BE2C (cell line): ENCODE measurements at places on chromosomes 3 and 15.
A peak's percentile ranks its signal among the peaks of the same experiment; 100 is the strongest.

DNA sequence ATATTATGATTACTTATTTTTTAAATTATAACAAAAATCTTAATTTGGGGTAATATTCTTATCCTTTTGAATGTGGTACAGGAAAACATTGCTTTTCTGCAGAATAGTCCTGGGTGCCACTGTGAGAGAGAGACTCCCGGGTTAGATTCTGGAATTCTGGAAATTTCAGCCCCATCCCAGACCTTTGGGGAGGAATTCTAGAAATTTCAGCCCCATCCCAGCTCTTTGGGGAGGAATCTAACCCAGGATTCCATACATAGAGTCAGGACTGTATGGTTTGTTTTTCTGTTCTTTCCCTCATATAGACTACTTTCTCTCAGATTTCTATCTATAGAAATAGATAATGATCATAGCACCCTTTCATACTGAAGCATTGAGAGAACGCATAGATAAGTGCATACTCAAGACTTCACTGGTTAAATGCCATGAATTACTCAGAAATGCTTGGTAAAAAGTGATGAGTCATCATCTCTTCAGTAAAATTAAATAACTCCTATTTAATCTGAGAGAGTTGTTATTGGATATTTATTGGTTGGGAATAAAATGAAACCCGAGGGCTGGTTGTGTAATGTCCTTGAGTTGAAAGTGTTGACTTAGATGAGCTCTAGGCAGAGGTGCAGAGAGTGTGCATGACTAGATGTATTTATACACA, 8.3 kb downstream of the EIF2AK4 start:
- no peak for DNase-seq

GRCh38 chr3:149384911-149385321, 7.5 kb upstream of the TM4SF1 start:
- no peak for DNase-seq

DNA sequence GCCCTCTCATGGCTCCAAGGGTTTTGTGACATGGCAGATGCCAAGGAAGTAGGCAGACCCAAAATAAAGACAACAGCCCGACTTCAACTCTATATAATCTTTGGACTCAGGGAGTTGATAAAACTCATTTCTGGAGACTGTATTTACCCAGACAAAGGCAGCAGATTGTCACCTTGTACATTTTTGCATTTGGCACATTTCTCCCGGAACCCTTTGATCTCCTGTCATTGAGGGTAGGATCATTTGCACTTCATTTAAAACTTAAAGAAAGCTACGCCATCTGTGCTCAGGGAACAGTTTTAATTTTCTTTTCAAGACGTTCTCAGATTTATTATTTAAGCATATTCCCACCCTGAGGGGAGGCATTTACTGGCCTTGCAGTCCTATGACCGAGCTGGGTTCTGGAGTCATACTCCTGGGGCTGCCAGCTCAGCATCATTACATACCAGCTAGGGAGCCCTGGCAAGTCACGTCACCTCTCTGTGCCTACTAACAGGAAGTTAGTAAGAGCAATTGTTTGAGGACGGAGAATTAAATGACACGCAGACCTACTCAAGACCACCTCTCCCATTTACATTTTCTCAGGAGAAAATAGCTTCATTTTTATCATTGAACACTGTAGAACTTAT, 5.9 kb downstream of the CDCP1 start:
- DNase-seq: no peak

- DNase-seq: no peak
These were observed 86.7 kb downstream of the EBLN2 start for GRCh38 chr3:73148206-73148605.

DNA sequence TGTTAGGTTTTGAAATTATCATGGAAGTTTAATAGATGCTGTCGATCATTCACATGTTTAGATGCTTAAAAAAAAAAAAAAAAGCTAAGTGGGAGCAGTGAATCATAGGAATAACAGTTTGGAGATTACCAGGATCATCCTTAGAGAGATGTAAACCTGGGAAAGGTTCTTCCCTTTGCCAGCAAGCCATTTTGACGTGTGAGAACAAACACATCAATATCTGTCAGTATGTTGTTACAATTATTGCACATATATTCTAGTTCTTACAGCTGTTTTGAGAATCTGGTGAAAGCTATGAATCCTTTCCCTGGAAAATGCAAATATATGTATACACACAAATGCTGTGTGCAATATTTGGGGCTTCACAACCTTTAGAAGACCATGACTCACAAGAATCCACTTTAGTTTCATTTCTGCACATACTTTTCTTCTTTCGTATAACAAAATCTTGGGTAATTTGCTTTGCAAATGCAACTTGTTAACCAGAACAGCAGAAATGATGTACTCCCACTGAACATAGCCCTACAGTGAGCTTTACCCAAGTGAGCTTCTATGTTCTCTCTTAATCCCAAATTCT, 12.0 kb downstream of the NFKBIZ start:
- DNase-seq: no peak

GRCh38 chr3:97694876-97695275, 69.7 kb upstream of the ARL6 start:
- DNase-seq: no peak

DNA sequence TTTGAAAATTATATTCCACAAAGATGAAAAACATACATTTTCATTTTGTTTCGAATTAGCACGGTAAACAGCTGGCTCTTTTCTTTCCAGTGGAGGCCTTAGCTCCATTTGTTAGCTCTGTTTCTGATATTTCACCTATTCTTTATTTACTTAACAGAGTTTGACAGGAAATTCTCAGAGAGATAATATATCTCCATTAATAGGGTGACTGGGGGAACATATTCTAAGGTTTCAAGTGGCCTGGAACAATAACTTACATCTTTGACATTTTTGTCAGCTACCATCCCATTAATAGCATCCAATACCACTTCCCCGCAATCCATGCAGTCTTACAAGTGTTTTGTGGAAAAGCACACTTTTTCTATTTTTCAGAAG, 577.6 kb upstream of the MDFIC2 start:
- no peak for DNase-seq

- peak; percentile 33 for DNase-seq
These were observed 65.4 kb downstream of the AQP9 start for GRCh38 chr15:58203537-58203936.

DNA sequence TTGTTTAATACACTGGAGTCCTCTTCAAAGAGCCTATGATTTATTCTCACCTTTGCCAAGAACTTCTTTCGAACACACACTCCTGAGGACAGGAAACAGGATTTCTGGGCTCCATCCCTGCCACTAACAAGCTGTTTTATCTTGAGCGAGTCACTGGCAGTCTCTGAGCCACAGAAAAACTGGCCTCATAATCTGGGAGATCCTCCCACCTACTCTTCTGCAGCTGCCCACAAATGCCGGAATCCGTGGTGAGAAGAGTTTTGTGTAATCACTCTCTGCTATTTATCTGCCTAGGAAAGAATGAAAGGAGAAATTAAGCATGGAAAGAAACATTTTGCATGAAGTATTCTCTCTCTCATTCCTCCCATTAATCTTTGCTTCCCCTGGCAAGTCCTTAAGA, 172.0 kb upstream of the TRIM42 start:
- no peak for DNase-seq

- no peak for DNase-seq
These were observed 43.9 kb downstream of the ZNF148 start for GRCh38 chr3:125331243-125331642.

DNA sequence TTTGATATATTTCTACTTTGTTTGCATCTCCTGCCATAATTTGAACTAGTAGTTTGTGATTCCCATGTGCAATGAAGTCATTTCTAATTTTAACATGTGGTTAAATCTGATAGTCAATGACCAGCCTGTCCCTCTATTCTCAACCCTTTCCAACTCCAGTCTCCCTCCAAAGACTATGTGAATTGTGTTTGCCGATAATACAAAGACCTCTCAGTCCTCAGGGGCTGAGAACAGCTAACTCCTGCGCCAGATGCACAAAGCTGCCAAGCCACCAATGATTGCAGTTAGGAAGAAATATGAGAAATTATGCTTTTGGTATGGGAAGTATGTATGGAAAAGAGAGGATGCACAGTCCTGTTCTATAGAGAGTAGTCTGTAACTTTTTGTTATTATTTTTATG, 54.0 kb downstream of the KCNH8 start:
- DNase-seq: no peak

- no peak for DNase-seq
These were observed 205.6 kb downstream of the VGLL3 start for GRCh38 chr3:86785386-86785785.

- DNase-seq: no peak
These were observed 49.5 kb upstream of the MBNL1 start for GRCh38 chr3:152219216-152219615.

- DNase-seq: no peak
These were observed 189.2 kb upstream of the THRB start for GRCh38 chr3:24683633-24684384.

GRCh38 chr15:33046329-33046728, 148.2 kb downstream of the FMN1 start:
- DNase-seq: no peak

DNA sequence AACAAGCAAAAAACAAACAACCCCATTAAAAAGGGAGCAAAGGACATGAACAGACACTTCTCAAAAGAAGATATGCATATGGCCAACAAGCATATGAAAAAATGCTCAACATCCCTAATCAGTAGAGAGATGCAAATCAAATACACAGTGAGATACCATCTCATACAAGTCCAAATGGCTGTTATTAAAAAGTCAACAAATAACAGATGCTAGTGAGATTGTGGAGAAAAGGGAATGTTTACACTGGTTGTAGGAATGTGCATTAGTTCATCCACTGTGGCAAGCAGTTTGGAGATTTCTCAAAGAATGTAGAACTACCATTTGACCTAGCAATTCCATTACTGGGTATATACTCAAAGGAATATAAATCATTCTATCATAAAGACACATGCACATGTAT, 44.5 kb downstream of the RIOX2 start:
- DNase-seq: no peak

GRCh38 chr3:171876680-171877147, 33.6 kb downstream of the TMEM212 start:
- DNase-seq: no peak

DNA sequence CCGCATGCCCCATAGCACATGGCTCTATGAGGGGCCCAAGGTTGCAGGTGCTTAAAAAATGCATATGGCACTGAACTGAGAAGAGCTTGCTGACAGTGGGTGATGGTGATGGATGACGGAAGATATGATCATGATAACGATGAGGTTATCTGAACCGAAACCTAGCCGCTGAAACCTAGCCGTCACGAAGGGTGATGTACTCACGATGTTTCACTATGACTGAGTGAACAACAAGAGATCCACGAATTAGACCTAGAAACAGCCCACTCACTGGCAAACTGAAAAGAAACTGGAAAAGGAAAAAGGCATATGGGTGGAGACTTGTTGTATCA, 57.6 kb upstream of the BCL6 start:
- DNase-seq: no peak

DNA sequence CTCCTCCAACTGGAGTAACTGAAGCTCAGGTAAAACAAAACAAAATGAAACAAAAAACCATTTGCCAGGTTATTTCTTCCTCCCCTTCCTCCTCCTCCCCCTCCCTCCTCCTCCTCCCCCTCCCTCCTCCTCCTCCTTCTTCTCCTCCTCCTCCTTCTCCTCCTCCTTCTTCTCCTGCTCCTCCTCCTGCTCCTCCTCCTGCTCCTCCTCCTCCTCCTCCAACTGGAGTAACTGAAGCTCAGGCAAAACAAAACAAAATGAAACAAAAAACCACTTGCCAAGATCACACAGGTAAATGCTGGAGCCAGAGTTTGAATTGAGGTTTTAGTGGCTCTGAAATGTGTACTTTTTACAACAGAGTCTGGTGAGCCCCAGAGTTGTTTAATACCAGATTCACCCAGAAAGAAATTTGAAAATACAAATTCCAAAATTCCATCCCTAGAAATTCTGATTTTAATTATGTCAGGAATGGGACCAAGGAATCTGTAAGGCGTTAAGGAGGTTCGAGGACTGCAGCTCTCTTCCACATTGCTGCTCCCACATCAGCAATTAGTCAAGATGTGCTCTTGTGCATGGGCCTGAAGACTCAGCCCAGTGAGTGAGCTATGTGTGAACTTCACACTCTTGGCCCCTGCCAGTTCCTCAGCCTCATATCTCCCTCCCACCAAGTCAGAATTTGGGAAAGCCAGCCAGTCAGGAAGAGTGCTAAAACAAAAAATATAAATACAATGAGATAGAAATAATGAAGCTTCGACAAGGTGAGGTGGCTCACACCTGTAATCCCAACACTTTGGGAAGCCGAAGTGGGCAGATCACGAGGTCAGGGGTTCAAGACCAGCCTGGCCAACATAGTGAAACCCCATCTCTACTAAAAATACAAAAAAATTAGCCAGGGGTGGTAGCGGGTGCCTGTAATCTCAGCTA, 31.6 kb upstream of the ZNF770 start:
- no peak for DNase-seq

DNA sequence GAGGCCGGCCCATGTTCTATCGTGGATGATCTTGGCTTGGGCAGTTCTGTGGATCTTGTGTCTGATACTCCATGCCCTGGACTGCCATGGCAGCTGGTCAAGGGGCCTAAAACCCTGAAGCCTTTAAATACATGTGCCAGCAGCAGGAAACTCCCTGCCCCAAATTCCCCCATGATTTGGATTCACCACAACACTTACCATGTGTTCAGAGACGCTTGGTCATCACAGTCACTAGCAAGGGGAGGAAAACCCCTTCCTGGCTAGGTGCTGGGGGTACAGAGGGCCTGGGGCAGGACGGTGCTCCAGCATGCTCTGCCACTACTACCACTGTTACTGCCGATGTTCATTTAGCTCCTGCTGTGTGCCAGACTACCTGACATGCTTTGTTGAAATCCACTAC, 94.4 kb downstream of the DNAJB8 start:
- no peak for DNase-seq

GRCh38 chr3:56882896-56883295, 81.1 kb upstream of the ARHGEF3 start:
- DNase-seq: no peak

- no peak for DNase-seq
These were observed 263.5 kb upstream of the NR2F2 start for GRCh38 chr15:96066852-96067495.

- DNase-seq: no peak
These were observed 421.0 kb upstream of the CNTN4 start for GRCh38 chr3:1677576-1678156.

DNA sequence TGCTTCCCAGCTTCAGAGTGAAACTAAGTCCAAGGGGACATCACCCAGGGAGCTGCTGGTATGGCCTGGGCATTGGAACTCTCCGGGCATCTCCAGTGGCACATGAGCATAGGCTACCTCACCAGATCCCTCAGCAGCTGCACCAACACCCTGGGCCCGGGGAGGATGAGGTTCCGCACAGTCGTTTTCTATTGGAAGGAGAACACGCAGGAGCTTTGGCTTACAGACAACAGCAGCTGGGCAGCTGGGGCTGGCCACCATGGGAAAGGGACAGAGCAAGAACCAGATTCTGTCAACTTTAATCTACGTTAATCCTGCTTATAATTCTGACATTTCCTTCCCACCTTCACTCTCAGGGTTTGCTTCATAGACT, 65.5 kb downstream of the MYO1E start:
- no peak for DNase-seq

- no peak for DNase-seq
These were observed 46.8 kb downstream of the COL6A5 start for GRCh38 chr3:130392266-130392665.
